NCI-H774 (cell line): ENCODE measurements at places on chromosomes 2 and 18.

DNA sequence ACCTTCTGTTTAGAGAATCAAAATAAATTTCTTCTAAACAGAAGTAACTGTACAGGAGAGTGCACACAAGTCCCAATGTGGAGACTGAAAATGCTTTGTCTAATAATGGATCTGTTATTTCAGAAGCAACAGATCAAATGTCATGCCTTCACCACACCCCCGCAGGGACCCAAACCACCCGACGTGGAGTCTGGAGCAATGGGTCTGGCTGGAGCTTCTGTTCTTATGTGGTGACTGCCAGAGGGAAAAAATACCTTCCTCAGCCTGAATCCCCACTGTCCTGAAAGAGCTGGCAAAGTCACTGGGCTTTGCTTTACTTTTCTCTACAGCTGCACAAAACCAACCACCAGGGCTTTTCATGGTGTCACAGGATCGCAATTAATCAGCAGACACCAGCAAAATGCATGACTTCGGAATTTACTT lies 119.0 kb upstream of the ZFP36L2 start:
- no peak for DNase-seq

DNA sequence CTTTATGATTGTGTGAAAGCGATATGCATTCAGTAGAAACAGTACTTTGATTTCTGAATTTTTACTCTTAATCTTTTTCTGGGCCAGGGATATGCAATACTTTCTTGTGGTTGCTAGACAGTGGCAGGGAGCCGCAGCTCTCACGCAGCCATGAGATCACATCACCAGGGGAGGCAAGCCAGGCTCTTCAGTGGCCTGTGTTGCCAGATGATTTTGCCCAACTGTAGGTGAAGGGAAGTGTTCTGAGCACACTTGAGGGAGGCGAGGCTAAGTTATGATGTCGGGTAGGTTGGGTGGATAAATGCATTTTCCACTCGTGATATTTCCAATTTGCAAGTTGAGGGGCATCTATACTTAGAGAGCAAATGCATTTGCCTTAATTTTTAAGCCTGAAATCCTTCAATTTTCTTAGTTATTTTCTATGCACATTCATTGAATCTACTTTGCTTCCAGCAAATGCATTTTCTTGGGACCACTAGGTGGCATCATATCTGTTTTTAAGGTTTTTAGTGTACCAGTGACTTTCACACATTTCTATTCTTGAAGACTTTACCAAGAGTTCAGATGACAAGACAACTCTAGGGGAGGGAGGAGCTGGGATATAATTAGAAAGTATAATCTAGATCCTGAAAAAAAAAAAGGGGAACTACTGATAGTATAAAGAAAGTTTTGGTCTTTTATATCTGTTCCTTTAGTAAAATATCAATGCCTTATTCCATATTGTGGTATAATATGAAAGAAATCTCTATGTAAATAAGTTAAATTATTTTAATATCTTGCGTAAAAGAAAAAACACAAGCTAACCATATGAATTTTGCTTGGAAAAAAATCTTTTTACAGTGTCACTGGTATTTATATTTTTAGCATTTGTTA lies 643.3 kb downstream of the SOCS6 start:
- no peak for DNase-seq

GRCh38 chr2:144643537-144644336 lies 123.8 kb upstream of the ZEB2 start:
- no peak for DNase-seq

DNA sequence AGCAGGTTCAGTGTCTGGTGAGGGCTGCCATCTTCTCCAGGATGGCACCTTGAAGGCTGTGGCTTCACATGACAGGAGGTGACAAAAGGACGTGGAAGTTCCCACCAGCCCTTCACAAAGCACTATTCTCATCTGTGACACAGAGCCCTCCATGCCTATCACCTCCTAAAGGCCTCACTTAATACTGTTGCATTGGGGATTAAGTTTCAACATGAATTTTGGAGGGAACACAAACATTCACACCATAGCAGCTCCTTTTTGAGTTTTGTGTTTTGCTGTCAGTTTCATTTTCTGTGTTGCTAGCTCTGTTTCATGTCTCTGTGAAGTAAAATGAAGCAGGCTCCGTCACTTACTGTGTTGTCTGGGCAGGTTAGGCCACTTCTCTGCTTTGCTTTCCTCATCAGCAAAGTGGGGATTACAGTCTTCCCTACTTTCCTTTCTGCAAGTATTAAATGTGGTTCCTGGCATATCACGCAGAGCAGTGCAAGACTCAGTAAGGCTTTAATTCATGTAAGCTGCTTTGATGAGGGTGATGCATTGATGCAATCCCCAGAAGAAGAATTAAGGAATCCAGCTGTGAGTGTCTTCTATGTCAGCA lies 31.6 kb downstream of the LIMS1 start:
- no peak for DNase-seq

DNA sequence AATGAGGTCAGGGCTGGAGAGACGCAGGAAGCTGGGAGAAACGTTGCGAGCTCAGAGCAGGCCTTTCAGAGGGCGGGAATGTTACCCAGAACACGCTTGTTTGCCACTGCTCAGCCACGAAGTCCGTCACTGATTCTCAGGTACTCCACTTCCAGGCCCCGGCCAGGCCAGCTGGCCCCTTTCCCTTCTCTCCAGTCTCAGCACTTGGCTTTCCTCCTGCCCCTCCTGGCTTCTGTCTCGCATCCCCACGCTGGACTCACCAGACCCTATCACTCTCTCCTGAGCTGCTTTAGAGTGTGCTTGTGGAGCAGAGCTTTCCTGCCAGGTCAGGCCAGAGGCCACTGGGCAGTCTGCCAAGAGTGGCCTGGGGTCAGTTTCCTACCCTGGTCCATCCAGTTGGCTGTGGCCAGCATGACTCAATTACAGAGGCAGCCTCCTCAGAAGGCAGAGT lies 151.4 kb downstream of the TWIST2 start:
- no peak for DNase-seq

DNA sequence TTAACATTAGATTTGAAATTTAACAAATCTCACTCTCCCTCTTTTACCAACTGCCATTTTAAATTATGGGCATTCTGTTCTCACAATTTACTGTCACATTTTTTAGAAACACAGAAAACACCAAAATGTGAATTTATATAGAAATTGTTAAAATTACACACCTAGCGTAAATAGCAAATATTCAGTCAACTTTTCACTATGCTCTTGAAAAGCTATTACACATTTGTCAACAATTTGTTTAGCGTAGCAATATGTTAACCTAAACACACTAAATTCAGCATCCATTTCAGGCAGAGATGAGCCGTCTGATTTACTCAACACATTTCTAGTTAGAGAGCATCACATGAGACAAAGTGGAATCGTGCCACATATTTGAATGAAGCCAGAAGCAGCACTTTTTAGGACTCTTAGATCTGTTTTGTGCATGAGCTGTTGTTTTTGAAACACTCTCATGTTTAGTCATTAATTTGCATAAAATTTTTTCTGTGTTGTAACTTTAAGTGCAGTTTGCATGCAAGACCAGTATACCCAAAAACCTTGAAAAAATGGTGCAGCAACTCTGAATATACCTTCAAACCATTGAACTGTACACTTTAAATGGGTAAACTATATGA lies 8.2 kb downstream of the TTC32 start:
- DNase-seq, result no peak

GRCh38 chr2:160582081-160582480 lies 88.5 kb upstream of the RBMS1 start:
- no peak for DNase-seq

DNA sequence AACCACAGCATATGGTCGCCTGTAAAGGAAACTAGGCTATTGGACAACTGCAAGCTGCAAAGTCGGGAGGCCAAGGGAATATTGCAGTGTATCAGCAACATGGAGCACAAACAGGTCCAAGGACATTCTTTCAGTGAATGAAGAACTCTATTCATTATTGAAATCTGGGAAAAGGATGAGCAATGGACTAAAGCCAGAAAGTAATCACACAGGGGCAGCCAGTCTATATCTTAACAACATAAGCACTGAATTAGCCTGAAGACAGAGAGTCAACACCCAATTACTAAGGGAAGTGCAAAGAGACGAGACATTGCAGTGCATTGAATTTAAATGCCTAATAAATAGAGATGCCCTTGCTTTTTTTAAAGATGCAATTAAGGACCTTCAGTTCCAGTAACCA lies 615.5 kb upstream of the SETBP1 start:
- no peak for DNase-seq

DNA sequence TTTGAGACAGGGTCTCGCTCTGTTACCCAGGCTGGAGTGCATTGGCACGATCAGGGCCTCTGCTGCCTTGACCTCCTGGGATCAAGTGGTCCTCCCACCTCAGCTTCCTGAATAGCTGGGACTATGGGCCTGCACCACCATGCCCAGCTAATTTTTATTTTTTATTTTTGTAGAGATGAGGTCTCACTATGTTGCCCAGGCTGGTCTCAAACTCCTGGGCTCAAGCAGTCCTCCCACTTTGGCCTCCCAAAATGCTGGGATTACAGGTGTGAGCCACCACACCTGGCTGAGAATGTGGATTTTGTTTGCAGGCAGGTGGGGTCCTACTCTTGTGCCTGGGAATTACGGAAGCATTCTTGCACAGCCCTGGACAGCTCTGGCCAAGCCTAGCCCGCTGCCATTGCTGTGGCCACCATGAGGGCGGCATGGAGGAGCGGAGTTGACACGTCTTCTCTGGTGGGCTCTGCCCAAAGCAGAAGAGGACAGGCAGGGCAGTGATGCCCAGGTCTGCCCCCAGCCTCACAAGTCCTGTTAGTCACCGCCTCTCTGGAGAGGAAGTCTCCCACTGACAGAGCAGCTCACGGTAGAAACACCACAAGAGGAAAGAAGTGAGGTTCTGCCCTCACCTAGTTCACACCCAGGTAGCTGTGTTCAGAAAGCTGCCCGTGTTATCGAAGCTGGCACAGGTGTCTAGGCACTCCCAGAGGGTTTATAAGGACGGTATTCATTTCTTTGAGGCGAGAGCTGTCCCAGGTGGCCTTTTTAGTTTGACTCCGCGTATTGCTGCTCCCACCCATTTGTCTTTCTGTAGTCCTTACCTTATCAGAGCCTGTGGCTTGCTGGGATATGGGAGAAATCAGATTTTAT lies 46.2 kb downstream of the ARMC9 start:
- no peak for DNase-seq

- DNase-seq, result no peak
Observed at GRCh38 chr18:51108330-51108729, 78.3 kb downstream of the SMAD4 start.

GRCh38 chr2:106184394-106184793 lies 9.7 kb downstream of the UXS1 start:
- no peak for DNase-seq

- DNase-seq, result no peak
Observed at GRCh38 chr2:31366733-31367132, 47.8 kb downstream of the XDH start.

- no peak for DNase-seq
Observed at GRCh38 chr18:72155327-72155726, 388.8 kb downstream of the CBLN2 start.

- no peak for DNase-seq
Observed at GRCh38 chr2:151953467-151953866, 125.2 kb upstream of the ARL5A start.

GRCh38 chr2:161136696-161137324 lies 23.4 kb upstream of the TANK start:
- DNase-seq, result no peak

- DNase-seq, result peak; percentile 27
Observed at GRCh38 chr2:86442642-86443005, 1.5 kb downstream of the KDM3A start.

- no peak for DNase-seq
Observed at GRCh38 chr2:34997779-34998178, 1357.8 kb upstream of the CRIM1 start.

- DNase-seq, result no peak
Observed at GRCh38 chr2:121419081-121419699, 111.5 kb upstream of the RNU4ATAC start.

GRCh38 chr18:56431551-56431950 lies 206.8 kb downstream of the TXNL1 start:
- no peak for DNase-seq

GRCh38 chr2:24957221-24957620 lies 14.5 kb downstream of the DNAJC27 start:
- DNase-seq, result no peak

- DNase-seq, result no peak
Observed at GRCh38 chr2:161124201-161124600, 36.0 kb upstream of the TANK start.

DNA sequence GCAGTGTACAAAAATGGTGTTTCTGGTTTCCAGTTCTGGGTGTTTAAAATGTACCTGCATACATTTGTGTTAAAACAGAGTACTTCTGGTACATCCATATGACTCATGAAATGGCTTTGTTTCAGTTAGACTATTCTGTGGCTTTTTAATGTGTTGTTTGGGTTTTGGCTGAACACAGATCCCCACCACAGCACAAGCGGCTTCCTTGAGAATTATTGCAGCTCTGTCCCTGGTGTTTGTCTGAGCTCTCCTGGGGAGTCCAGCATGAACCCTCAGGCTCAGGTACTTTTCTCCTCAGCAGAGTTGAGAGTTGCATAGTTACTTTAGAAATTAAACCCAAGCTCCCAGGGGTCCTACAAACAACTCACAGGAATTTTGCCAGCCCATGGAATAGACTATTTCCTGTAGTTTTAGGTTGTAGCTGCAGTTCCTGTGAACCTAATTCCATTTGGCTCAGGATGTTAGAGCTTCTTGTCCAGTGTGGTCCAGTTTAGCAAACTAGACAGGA lies 64.8 kb upstream of the EML6 start:
- no peak for DNase-seq

GRCh38 chr2:62330959-62331358 lies 135.0 kb downstream of the B3GNT2 start:
- DNase-seq, result no peak

DNA sequence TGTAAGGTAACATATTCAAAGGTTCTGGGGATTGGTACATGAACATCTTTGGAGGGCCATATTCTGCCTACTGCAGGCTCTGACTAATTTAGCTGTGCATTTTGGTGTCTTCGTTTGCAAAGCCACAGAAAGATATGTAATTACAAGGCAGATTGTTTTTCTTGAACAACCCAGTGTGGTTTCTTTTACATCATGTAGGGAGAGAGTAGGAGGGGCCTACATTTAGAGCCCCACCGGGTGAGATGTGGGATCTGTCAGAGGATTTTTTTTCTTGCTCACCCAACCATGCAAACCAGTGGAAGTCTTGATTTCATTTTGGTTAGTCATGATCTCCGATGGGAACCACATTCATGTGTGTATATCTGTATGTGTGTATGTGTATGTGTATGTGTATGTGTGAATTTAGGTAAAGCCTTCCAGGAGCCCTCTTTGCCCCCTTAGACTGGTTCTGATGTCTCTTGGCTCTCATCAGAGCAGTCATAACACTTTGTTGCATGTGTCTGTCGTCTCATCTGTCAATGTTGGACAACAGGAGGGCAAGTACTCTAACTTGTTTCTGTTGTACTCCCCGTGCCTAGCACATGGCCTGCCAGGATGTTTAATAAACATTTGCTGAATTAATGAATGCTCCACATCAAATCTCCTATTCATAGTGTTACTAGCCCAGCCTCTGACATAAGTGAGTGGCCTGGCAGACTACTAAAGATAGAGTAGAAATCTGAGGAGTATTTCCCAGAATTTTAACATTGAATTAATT lies 239.9 kb downstream of the MTX2 start:
- DNase-seq, result no peak

DNA sequence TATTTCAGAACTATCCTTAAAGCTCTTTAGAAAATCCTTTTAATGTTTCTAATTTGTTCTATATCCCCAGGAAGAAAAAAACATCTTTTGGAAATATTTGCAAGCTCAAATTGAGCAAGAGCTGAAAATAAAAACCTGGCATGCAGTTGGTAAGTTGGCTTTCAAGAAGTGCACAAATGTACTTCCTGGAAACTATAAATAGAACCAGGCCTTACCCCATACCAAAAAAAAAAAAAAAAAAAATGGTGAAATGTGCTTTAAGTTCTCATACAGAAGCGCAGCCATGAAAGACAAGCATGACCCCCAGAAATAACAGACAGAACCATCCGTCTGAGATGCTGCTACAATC lies 178.5 kb downstream of the HDAC4 start:
- DNase-seq, result no peak
